ENCODE measurements at places on chromosomes 12 and 14. TPM values are rescaled to one million over a fixed set of nuclear protein-coding genes. Genes with fewer than 3 reads are reported as not detected.

Gene HOXC10
- not detected for total RNA-seq

Gene TMEM132D
- not detected for total RNA-seq

Gene ASCL1
- total RNA-seq: not detected

Gene KRT75
- not detected for total RNA-seq

DNA sequence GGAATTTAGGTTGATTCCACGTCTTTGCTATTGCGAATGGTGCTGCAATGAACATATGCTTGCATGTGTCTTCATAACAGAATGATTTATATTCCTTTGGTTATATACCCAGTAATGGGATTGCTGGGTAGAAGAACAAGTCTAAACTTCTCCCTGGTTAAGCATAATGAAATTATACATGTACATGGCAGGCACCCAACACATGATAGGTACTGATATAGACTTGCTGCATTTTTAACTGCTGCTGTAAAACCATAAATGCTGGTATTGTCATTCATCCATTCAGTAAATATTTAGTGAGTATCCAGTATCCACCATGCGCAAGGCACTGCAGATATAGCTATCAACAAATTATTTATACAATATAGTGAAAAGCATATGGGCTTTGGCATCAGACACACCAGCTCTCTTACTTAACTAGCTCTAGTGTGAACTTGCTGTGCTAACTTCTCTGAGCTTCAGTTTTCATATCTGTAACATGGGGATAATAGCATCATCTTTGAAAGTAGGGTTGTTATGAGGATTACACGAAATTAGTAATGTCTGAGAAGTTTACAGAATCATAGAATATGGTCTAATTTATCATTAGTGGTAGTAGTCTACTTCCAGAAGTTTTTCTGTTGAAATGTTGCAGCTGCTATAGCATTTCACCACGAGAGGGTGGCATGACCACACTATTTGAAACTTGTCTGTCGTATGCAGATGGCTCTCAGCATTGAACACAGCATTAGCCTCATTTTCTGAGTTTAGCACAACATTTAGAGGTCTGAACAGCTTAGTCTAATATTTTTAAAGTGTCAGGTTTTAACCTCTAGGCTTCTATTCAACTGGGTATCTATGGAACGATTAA, 32.0 kb upstream of the SEL1L start:
- no peaks in the 10 kb centered on the region for H3K27me3 ChIP-seq
- no peak overlapping the region for H3K4me3 ChIP-seq
- H3K4me1 ChIP-seq: no peaks in the 10 kb centered on the region
- no peak overlapping the region for H3K27ac ChIP-seq
- no peak for DNase-seq
- H3K36me3 ChIP-seq: no peaks in the 10 kb centered on the region

- no peak overlapping the region for H3K4me3 ChIP-seq
- no peak for DNase-seq
- H3K36me3 ChIP-seq: no peaks in the 10 kb centered on the region
- H3K27ac ChIP-seq: no peak overlapping the region
- H3K27me3 ChIP-seq: no peaks in the 10 kb centered on the region
These were observed 1929.1 kb upstream of the SEL1L start for GRCh38 chr14:83462759-83463158.

DNA sequence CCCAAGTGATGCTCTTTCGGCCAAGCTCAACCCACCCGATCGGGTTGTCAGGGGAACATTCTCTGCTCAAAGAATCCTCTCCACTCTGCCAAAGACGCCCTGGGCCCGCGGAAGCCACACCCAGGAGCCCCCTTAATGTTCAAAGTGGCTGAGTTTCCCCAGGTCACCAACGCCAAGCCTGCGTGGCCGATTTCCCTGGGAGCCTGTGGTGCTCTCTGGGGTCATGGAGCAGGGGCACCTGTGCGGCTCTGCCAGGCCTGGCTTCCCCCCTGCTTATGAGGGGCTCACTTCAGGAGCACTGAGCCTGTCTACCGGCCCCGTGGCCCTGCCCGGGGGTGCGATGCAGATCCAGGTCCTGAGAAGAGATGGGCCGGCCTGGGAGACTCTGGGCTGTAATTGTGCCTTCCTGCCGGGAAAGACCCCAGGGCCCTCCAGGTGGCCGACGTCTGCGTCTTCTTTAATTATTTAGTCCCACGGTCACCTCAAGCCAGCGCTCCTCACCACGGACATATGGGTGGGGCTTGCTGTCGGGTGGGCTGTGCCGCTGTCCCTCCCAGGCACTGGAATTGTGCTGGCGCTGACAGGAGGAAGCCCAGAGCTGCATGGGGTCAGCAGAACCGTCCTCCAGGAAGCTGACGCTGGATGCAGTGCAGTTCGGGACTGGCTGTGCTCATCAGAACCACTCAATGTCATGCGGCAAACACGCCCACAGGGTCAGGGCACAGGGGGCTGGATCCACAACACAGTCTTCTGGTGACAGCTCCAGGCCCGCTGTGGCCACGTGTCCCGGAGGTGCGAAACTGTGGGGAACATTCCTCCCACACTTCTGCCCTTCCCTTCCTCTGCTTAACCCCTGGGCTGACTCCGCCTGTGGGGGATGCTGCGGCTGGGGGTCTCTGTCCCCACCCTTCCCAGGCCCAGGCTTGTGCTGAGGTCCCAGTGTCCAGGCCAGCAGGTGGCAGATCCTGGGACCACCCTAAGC, 267.6 kb upstream of the SFSWAP start:
- H3K4me1 ChIP-seq: no peaks in the 10 kb centered on the region
- H3K36me3 ChIP-seq: no peaks in the 10 kb centered on the region
- H3K4me3 ChIP-seq: no peak overlapping the region
- H3K27ac ChIP-seq: no peak overlapping the region

GRCh38 chr12:115897729-115898128, 379.8 kb downstream of the MED13L start:
- no peak for DNase-seq
- no peaks in the 10 kb centered on the region for H3K4me1 ChIP-seq
- H3K27me3 ChIP-seq: no peaks in the 10 kb centered on the region

- no peaks in the 10 kb centered on the region for H3K4me1 ChIP-seq
- DNase-seq: no peak
- no peak overlapping the region for H3K27ac ChIP-seq
- H3K36me3 ChIP-seq: no peaks in the 10 kb centered on the region
- H3K27me3 ChIP-seq: no peaks in the 10 kb centered on the region
- H3K4me3 ChIP-seq: no peak overlapping the region
These were observed 62.7 kb downstream of the LRRK2 start for GRCh38 chr12:40287369-40287975.

DNA sequence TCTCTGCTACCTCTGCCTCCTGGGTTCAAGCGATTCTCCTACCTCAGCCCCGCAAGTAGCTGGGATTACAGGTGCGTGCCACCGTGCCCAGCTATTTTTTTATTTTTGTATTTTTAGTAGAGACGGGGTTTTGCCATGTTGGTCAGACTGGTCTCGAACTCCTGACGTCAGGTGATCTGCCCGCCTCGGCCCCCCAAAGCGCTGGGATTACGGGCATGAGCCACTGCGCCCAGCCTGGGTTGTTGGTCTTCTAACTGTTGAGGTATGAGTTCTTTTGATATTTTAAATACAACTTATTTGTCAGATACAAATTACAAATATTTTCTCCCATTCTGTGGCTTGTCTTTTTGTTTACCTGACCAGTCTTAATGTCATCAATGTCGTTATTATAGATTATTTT, 95.9 kb downstream of the PCNX1 start:
- no peaks in the 10 kb centered on the region for H3K36me3 ChIP-seq
- H3K27me3 ChIP-seq: no peaks in the 10 kb centered on the region
- DNase-seq: no peak
- no peak overlapping the region for H3K4me3 ChIP-seq

GRCh38 chr12:25424211-25424731, 128.8 kb downstream of the LMNTD1 start:
- no peaks in the 10 kb centered on the region for H3K27me3 ChIP-seq
- no peak overlapping the region for H3K4me3 ChIP-seq
- DNase-seq: no peak
- H3K4me1 ChIP-seq: no peaks in the 10 kb centered on the region
- H3K27ac ChIP-seq: no peak overlapping the region

- H3K4me1 ChIP-seq: no peaks in the 10 kb centered on the region
- DNase-seq: no peak
These were observed 10.4 kb downstream of the TECPR2 start for GRCh38 chr14:102373110-102373509.

GRCh38 chr12:114439261-114439683, 33.3 kb upstream of the TBX5 start:
- H3K4me1 ChIP-seq: no peaks in the 10 kb centered on the region
- DNase-seq: no peak
- no peak overlapping the region for H3K27ac ChIP-seq
- H3K4me3 ChIP-seq: no peak overlapping the region
- H3K36me3 ChIP-seq: no peaks in the 10 kb centered on the region

DNA sequence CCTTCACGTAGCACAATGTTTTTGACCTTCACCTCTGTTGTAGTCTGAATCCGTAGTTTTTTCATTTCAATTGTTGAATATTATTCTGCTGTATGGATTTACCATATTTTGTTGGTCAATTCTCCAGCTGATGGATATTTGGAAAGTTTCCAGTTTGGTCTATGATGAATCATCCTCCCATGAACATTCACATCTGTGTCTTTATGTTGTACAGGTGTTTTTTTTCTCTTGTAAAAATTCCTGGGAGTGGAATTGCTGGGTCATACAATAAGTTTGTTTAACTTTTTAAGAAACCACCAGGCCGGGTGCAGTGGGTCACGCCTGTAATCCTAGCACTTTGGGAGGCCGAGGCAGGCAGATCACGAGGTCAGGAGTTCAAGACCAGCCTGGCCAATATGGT, 36.7 kb upstream of the GNG2 start:
- no peak for DNase-seq
- no peaks in the 10 kb centered on the region for H3K36me3 ChIP-seq
- peaks cover 17% of the 10 kb centered on the region for H3K4me1 ChIP-seq
- H3K27ac ChIP-seq: no peak overlapping the region
- no peaks in the 10 kb centered on the region for H3K27me3 ChIP-seq

DNA sequence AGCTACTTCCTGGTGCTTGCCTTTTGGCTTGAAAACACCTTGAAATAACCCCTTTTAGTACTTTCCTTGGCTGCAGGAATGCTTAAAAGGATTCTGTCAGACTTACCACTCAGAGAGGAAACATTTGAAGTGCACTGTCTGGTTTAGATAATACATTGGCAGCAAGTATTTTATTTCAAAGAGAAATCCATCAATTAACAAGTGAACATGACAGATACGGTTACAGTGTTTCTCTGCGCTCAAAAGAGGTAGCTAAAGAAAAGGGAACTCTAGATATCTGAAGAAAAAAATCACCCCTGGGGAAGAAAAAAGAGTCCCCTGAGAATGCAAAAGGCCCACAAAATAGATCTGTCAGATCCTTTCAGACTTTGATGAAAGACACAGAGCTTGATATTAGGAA, 421.9 kb downstream of the LRFN5 start:
- no peak for DNase-seq
- H3K4me1 ChIP-seq: no peaks in the 10 kb centered on the region
- H3K36me3 ChIP-seq: no peaks in the 10 kb centered on the region
- H3K27ac ChIP-seq: no peak overlapping the region
- no peak overlapping the region for H3K4me3 ChIP-seq

GRCh38 chr12:112182499-112182898, 57.1 kb downstream of the TRAFD1 start:
- H3K27me3 ChIP-seq: no peaks in the 10 kb centered on the region
- H3K4me1 ChIP-seq: no peaks in the 10 kb centered on the region
- H3K36me3 ChIP-seq: peaks cover 6% of the 10 kb centered on the region
- H3K4me3 ChIP-seq: no peak overlapping the region
- DNase-seq: no peak

DNA sequence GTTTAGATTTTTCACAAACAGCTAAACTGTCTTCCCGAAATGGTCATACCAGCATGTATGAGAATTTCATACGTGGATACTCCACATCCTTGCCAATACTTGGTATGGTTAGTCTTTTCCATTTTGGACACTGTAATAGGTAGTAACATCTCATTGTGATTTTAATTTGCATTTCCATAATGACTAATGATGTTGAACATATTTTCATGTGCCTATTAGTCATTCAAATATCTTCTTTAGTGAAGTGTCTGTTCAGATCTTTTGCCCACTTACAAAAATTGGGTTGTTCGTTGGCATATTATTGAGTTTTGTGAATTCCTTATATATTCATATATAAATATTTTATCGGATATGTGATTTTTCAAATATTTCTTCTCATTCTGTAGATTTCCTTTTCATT, 78.0 kb upstream of the GNG2 start:
- no peak overlapping the region for H3K4me3 ChIP-seq
- peaks cover 10% of the 10 kb centered on the region for H3K4me1 ChIP-seq
- no peaks in the 10 kb centered on the region for H3K36me3 ChIP-seq
- no peaks in the 10 kb centered on the region for H3K27me3 ChIP-seq
